AG04449 (cell line): ENCODE measurements at places on chromosomes 2 and 18.
A peak's percentile ranks its signal among the peaks of the same experiment; 100 is the strongest.

GRCh38 chr2:16104315-16104948 is 164.1 kb downstream of the MYCN start:
- no peak for DNase-seq

- no peak for DNase-seq
Measured at GRCh38 chr2:103875131-103875530, 978.8 kb upstream of the POU3F3 start.

- DNase-seq = no peak
Measured at GRCh38 chr2:74510272-74510671, 2.8 kb upstream of the PCGF1 start.

DNA sequence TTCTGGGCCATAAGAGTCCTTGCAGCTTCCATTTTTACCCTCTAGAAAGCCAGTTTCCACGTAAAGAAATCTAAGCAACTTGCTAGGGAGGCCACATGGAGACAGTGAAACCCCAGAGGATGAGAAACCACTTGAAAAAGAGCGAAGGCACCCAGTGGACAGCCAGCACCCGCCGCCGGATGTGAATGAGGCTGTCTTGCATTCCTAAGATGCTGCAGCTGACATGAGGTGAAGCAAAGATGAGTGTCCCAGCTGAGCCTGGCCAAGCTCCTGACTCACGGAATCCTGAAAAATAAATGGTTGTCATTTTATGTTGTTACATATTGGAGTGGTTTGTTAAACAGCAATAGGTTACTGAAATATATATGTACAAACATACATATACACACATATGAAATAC is 65.9 kb upstream of the STPG4 start:
- peak; percentile 47 for DNase-seq

GRCh38 chr2:233115741-233116140 is 55.6 kb downstream of the INPP5D start:
- DNase-seq = no peak

- no peak for DNase-seq
Measured at GRCh38 chr2:39558906-39559305, 106.8 kb upstream of the TMEM178A start.

DNA sequence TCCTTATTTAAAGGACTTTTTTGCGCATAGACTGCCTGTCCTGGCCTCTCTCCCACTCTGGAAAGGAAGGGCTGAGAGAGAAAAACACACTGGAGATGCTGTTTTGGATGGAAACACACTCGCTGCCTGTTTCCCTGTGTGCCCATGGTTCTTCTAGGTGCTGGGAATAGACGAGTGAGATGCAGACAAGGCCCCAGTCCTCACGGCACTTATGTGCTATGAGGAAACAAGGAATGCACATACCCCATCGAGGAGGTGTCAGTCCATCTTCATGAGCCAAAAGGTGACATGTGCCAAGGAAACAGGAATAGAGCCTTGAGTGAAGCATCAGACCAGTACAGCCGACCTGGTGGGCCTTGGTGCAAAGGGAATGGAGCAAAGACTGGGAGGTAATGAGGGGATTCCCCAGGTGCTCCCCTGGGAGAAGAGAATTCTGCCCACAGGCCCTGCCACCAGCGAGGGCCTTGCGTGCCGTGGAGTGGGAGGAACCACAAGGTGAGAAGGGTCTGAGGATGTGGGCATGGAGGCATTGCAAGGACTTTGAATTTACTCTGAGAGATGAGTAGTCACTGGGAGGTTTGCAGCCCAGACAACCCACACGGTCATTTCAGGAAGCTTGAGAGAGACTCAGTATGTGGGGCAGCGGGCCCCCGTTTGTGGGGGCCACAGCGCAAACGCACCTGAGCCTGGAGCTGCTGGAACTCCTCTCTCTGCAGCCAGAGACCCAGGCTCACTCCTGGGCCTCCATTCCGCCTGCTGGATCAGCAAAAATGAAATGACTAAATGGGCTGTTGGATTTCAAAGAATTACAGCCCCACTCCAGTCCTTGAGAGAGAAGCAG is 197.5 kb upstream of the COPS8 start:
- DNase-seq = no peak

DNA sequence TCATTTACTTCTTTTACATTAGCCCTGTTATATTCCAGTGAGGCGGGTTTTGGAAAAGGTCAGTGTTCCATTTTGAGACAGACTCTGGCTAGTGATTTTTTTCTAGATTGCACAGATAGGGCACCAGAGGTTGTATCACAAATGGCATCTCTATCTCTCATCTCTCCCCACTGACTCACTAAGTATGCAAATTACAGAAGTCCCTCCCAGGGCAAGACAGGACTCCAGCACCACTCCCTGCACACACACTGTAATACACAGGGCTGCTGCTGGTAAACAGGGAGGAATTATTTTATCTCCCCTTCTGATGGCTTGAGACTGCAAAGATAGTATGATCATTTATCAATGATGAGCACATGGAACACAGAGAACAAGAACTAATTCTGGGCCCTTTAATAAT is 46.2 kb downstream of the AKAIN1 start:
- no peak for DNase-seq

- DNase-seq = no peak
Measured at GRCh38 chr18:37524498-37525261, 40.9 kb downstream of the CELF4 start.

DNA sequence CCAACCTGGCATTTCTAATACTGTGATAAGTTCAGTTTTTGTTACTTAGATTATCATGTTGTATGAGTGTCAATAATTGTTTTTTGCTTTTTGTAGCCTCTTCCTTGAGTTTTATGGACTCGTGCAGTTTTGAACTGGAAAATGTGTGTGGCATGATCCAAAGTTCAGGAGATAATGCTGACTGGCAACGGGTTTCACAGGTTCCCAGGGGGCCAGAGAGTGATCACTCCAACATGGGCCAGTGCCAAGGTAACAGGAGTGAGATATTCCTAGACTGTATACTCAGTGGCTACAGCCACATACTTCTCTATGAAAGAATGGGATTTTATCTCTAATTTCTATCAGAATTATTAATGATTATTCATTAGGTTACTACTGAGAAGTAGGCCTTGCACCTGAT is 18.2 kb downstream of the MEP1B start:
- DNase-seq = no peak

- peak; percentile 81 for DNase-seq
Measured at GRCh38 chr2:46803911-46804670, 111.5 kb downstream of the MCFD2 start.

DNA sequence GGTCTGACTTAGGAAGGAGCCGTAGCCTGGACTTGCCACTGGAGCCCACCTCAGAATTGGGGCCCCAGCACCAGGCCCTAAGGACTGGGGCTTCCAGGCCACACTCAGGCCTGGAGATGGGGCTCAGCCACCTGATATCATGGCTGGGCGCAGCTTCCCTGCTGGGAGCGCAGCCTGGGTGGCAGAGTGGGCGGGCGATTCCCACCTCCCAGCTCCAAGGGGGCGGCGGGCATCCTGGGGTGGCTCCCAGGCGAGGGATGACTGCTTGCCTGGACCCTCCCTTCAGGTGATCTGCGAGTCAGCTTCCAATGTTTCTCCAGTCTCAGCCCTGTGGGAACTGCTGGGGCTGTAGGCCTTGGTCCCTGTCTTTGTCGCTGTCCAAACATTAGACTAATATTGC is 20.1 kb downstream of the GPR35 start:
- DNase-seq = no peak

DNA sequence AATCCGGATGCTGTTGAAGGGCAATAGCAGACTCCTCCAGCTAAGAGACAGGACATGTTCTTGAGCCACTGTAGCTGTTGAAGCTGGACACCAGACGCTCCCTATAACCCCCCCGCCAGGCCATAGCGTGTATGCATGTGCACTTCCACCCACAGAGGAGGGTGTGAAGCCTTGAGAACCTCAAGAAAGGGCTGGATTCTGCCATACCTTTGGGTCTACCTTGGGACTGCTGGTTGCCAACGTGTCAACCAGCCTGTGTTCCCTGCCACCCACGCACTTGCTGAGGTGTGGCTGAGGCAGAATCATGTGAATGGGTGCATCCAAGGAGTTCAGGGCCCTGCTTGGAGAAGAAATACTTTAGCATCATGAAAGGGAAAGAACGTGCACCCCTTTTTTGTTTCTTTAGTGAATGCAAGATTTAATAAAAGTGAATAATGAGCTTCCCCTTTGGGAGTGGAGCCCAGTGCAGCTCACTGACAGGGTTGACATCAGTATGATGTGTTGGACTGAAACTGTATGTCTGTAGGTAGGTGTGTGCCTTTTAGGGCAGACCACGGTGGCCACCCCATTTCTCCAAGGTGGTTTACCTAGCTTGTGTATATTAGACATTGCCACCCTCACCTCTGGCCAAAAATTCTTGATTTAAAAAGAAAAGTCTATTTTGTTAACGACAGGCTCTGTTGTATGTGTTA is 198.3 kb downstream of the MGAT5 start:
- DNase-seq = no peak

DNA sequence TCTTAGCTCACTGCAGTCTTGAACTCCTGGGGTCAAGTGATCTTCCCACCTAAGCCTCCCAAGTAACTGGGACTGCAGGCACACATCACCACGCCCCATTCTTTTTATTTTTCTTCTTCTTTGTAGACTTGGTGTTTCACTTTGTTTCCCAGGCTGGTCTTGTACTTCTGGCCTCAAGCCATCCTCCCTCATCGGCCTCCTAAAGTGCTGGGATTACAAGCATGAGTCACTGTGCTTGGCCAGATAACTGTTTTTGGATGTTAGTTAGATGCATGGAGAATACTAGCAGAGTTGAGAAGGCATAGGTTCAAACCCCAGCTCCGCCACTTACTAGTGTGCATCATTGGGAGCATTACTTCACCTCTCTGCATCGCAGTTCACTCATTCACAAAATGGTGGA is 88.3 kb downstream of the TXNL1 start:
- no peak for DNase-seq

GRCh38 chr2:38599706-38600105 is 3.0 kb downstream of the HNRNPLL start:
- DNase-seq = no peak

DNA sequence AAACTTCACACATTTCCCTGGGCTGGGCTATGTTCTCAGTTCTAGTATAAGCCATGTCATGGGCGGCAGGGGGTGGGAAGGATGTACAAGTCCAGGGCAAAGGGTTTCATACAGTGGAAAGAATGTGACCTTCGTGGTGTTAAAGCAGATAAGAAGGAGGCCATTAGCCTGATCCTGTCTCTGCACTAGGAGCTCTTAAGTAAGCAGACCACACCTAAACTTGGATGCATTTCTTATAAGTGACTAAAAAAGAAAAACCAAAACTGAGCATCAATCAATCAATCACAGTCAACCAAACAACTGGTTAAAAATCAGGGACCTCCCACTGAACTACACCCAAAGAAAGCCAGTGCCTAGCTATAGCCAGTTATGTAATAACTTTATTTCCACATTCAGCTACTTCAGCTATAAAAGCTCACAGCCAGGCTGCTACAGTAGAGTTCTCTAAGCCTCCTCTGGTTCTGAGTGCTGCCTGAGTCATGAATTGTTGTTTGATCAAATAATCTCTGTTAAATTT is 46.8 kb upstream of the RIOK3 start:
- no peak for DNase-seq
